ENCODE measurements at places on chromosomes 3 and 15.

- no peak for DNase-seq
Observed at GRCh38 chr3:79361748-79362378, 405.9 kb downstream of the ROBO1 start.

- DNase-seq: no peak
Observed at GRCh38 chr15:78073046-78073787, 4.3 kb downstream of the TBC1D2B start.

DNA sequence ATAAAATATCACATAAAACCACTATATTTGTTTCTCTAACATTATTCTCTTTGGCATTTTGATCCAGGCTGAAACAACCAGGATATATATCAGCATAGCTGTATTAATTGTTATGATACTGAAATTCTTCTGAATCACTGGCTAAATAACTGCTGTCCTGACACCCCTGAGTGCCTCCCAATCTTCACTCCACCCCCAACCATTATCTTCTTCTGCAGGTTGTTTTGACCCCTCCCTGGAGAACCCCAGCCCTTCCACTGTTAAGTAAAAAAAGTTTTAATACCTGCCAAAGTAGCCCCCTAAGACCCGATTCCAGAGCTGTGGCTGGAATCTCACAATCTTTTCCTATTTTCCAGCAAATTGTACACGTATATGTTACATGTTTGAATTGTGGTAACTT lies 124.1 kb downstream of the DNAH12 start:
- DNase-seq: no peak

DNA sequence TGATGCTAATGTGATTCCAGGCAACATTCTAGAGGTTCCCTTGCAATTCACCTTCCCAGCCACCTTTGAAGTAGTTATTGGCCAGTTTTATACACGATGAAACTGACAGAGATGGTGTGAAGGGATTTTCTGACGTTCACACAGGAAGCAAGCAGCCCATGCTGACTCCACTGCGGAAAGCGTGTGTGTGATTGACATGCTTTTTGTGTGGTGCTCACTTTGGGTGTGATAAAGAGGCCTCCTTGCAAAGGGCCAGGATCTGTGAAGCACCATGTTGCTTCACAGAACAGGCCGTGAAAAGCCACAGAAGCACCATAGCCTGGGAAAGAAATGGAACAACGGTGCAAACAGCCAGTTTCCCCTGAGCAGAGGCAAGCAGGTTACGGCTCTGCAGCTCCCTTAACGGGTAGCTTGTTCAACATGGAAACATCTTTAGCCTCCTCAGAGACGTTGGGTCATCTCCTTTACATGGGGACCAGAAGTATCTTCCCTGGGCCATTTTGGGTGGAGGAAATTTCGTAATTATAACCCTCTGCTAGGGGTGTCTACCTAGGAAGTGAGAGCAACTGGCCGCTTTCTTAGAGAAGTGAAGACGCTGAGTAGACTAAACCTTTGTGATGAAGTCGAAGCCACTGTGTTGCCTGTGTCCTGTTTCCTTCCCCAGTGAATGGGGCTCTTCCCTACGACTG lies 108.5 kb downstream of the APBA2 start:
- no peak for DNase-seq

DNA sequence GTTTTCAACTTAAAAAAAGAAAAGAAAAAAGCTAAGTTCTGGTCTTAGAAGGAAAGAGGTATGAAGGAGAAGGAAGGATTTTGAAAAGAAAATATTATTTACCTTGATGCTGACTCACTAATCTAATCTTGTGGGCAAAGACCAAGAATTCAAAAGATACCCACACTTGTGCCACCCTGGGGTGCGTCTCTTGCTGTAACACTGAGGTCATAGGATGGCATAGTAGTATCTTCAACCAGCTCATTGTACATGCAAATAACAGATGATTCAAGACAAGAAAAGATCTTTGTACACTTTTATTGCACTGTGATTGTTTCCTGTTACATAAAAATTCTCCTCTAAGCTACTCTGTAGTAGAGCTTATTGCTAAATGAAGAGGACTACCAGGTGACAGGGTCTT lies 17.3 kb downstream of the PLS1 start:
- no peak for DNase-seq

- no peak for DNase-seq
Observed at GRCh38 chr15:48766196-48766595, 44.7 kb downstream of the CEP152 start.

DNA sequence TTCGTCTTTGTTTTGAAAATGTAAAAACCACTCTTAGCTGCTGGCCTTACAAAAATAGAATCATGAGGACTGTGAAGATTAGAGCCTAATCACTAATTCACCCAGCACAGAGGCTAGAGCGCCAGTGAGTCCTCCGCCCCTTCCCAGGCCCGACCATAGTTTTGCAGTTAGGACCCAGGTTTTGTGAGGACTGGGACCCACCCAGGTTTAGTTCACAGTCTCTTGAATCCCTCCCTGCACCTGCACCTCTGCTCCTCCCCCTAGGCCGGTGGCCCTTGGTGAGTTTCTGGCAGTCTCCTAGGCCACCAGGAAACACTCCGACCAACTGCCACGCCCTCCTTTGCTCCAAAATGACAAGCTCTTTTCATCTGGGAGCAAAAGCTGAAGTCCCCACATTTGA lies 136.0 kb upstream of the CCDC54 start:
- no peak for DNase-seq

DNA sequence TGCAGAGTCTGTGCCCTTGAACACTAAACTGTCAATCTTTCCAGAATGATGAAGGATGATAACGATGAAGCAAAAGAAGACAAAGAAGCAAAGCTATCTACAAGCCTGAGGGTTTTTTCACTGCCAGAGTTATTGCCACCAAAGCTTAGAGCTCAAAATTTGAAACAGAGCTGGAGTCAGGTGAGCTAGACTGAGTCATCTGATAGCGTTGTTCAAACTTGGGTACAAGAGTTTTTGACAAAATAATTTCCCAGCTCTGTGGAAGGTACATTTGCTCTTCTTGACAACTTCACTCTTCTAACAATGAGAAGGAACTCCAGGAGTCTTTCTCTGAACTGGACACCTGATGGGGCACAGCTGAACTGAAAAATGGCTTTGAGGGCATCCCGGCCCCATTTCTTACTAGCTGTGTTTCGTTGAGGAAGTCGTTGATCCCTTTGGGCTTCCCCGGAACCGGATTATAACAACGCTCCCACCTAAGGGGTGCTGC lies 715 bp downstream of the MCCC1 start:
- no peak for DNase-seq

- DNase-seq: no peak
Observed at GRCh38 chr3:15390460-15390859, 36.9 kb downstream of the METTL6 start.

GRCh38 chr3:31495971-31496665 lies 36.6 kb upstream of the STT3B start:
- DNase-seq: no peak

DNA sequence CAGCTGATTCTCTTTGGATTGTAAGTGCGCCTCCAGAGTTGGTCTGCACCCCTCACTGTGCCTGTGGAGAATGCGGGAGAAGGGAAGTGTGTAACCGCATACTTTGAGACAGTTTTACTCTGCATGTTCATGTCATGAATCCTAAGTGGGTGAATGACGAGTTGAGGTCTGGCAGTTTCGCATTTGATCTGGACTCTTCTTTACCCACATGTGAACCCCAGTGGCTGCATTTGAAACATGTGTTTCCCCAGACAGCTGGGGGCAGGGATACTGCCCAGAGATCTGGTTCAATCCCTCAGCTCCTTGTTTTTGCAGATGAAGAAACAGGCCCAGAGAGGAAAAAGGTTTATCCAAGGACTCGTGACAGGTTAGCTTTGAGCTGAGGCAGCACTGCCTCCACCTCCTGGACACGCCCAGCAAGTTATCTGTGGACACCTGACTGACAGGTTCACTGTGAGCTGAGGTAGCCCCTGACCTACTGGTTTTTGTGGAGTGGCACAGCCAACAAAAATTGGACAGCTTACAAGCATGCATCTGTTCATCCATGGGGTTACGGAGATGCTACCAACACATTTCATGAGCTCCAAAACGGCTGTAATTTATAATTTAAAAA lies 207.3 kb downstream of the XXYLT1 start:
- no peak for DNase-seq

GRCh38 chr15:49288391-49288790 lies 118.3 kb downstream of the GALK2 start:
- DNase-seq: no peak

DNA sequence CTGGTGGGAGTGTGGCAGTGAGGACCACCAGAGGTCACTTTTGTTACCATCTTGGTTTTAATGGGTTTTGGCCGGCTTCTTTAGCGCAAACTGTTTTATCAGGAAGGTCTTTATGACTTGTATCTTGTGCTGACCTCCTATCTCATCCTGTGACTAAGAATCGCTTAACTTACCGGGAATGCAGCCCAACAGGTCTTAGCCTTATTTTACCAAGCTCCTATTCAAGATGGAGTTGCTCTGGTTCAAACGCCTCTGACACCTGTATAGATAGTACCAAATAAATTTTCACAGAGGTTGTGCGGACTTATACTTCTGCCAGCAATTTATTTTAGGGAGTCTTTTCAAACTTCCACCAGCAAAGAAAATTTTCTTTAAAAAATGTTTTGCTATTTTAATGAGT lies 13.6 kb upstream of the SLCO3A1 start:
- no peak for DNase-seq

DNA sequence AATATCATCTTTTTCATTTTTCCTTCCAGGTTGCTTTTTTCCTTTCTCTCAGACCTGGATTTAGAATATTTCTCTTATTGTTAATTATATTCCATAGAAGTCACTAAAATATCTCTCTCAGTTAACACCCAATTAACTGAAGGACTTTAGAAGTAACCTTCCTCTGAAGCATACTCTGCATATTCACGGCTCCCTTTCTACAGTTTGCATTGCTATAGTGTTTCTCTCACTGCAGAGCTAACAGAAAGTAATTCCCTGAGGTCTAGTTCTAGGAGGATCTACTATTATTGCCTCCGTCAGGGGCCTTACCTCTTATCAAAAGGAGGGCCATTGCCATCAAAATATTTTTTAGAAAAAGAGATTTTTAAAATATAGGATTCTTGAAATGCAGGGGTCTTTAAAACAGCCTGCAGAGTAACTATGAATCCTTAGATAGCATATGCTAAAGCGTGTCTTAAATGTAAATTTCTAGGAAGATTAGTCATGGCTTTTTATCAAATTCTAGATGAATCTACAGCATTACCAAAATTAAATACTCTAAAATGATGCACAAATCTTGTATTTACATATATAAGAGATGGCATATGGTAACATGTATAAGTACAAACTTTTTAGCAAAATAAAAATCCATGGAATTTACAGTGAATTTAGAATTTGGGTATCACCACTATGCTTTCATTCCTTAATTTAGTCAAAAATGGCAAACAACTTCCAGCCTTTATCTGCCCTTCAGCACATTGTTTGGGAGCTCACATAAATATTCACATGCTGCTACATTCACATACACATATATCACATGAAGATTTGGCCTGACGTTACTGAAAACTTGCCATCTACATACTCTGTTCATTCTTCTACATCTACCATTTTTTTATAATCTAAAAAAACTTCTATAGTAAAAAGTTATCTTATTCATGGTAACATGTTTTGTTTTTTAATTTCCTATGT lies 696.8 kb downstream of the OTOL1 start:
- DNase-seq: no peak

DNA sequence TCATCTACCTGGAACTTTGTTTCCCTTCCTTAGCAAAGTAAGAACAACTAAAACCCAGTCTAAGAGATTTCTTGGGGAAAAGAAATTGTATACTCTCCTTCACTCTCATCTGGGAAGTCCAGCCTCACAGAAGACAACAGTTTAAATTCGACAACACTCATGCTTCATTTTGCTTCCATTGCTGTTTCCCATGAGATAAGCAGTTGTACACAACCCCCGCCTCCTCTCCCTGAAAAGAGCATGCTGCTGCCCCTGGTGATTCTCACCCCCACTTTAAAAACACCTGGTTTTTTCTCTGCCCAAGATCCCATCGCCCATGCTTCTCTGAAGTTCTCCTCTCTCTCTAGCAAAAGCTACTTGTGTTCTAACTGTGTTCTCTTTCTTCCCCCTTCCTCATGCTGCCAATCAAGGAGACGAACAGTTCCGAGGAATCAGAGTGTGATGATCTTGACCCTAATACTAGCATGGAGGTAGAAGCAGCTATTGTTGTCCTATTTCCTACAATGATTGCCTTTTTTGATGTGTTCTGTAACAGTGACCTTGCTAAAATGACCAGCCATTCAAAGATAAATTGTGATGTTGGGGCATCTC lies 51.1 kb upstream of the UMPS start:
- no peak for DNase-seq

DNA sequence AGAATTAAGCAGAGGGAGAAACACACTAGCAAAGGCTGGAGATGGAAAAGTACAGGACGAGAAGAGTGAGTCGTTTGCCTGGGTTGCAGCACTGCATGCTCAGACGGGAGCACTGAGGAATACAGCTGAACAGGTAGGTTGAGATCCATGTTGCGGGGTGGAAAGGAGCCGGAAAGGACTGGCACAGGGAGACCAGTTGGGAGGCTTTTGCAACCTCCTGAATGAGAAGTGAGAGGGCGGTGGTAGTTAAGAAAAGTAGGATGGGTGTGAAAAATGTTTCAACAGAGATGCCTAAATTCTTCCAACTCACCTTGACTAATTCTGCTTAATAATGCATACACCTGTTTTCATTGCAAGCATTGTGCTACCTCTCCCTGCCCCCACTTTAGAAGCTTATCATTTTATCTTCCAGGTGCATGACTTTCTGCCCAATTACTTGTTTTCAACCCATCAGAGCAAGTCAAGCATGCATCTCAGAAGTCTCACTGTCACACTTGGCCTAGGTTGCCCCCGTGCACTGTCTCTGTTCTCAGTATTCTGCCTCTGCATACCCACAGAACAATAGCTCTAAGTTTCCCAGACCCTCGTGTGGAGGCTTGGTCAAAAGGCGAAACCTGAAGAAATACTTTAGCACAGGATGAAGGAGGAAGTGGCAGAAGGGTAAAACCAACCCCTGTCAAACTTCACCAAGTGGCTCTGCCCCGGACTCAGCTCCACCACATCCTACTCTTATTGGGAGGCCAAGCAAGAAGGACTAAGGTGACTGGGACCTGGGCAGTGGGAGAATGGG lies 199.3 kb upstream of the BCL6 start:
- DNase-seq: no peak

- DNase-seq: no peak
Observed at GRCh38 chr15:80437334-80437891, 33.2 kb downstream of the ARNT2 start.

GRCh38 chr15:41333026-41333562 lies 413 bp downstream of the NUSAP1 start:
- no peak for DNase-seq

GRCh38 chr3:152611905-152612304 lies 223.0 kb upstream of the P2RY1 start:
- no peak for DNase-seq

- no peak for DNase-seq
Observed at GRCh38 chr15:67979281-67979680, 74.8 kb upstream of the PIAS1 start.
